ENCODE measurements at places on chromosomes 6 and 20.

DNA sequence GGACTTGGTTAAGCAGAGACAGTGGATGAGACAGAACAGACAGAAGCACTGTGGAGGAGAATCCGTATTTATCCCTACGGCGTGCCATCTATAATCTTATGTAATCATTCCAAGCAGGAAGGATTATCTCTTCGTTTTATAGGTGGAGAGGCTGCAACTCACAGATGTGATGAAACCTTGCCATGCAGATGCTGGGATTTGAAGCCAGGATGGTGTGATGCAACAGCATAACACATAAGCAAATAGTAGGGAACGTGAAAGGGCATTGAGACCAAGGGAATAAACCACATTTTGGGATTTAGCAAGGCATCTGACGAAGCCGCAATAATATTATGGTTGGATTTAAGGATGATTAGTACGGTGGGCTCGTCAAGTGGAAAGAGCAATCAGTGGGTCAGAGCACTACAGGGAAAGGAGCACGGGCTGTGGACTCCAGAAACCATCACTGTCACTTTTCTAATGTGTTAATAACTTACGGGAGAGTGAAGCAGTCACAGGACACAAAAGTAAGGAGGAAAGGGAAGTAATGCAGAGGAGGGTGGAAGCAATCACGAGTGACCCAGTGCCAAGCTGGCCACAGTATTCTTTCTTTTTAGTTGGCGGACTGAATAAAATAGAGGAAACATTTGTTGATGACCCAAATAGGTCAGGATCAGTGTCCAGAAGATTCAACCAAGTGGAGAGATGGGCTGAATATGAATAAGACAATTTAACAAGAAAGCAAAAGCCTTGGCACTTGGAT lies 119.6 kb upstream of the EDN1 start:
- no peak for DNase-seq

- DNase-seq = no peak
These were observed 37.0 kb downstream of the TMEM181 start for GRCh38 chr6:158596861-158597260.

- no peak for DNase-seq
These were observed 346.8 kb upstream of the CNR1 start for GRCh38 chr6:88512951-88513350.

GRCh38 chr6:19713411-19713810 lies 123.8 kb upstream of the ID4 start:
- DNase-seq = peak; percentile 36

- DNase-seq = no peak
These were observed 60.9 kb downstream of the SAMD3 start for GRCh38 chr6:130161683-130162404.

GRCh38 chr6:10873374-10873773 lies 8.5 kb downstream of the GCM2 start:
- no peak for DNase-seq

GRCh38 chr20:278181-278580 lies 12.4 kb downstream of the C20orf96 start:
- no peak for DNase-seq

- DNase-seq = no peak
These were observed 4.7 kb downstream of the RMND1 start for GRCh38 chr6:151447237-151447636.

DNA sequence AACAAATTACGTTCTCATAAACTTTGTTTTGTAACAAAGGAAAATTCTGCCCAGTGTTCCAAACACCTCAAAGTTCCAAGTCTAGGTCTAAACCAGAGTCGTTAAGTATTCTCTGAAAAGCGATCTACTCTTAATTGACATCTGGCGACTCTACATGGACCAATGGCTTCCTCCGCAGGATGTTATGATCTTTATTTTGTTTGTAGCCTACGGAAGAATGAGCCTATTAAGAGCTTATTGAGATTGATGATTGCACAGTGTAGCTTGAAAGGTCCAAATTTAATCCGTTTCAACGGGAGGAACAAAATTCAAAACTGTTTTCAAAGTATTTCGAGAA lies 61.1 kb downstream of the FAM217A start:
- peak; percentile 31 for DNase-seq

DNA sequence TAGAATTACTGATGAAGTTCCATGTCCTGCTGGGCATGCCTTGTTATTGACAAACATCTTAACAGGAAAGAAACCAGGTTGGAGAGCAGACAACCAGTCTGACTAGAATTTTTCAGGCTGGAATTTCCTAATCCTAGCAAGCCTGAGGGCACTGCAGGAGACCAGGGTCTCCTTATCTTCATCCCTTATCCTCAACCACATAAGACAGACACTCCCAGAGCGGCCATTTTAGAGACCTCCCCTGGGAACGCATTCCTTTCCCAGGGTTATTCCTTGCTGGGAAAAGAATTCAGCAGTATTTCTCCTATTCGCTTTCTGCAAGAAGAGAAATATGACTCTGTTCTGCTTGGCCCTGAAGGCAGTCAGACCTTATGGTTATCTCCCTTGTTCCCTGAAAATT lies 803.7 kb downstream of the GRIK2 start:
- DNase-seq = no peak

- peak; percentile 19 for DNase-seq
These were observed 1.1 kb upstream of the PHF10 start for GRCh38 chr6:169725125-169726048.

GRCh38 chr6:107357031-107357430 lies 102.3 kb downstream of the PDSS2 start:
- no peak for DNase-seq

GRCh38 chr20:23143098-23143497 lies 57.0 kb upstream of the CD93 start:
- peak; percentile 93 for DNase-seq

- no peak for DNase-seq
These were observed 84.6 kb downstream of the MAFB start for GRCh38 chr20:40604416-40604815.

GRCh38 chr6:135179920-135180541 lies 1.1 kb upstream of the MYB start:
- DNase-seq = peak; percentile 6

- DNase-seq = peak; percentile 62
These were observed 115.2 kb upstream of the HMGCLL1 start for GRCh38 chr6:55694148-55694547.

DNA sequence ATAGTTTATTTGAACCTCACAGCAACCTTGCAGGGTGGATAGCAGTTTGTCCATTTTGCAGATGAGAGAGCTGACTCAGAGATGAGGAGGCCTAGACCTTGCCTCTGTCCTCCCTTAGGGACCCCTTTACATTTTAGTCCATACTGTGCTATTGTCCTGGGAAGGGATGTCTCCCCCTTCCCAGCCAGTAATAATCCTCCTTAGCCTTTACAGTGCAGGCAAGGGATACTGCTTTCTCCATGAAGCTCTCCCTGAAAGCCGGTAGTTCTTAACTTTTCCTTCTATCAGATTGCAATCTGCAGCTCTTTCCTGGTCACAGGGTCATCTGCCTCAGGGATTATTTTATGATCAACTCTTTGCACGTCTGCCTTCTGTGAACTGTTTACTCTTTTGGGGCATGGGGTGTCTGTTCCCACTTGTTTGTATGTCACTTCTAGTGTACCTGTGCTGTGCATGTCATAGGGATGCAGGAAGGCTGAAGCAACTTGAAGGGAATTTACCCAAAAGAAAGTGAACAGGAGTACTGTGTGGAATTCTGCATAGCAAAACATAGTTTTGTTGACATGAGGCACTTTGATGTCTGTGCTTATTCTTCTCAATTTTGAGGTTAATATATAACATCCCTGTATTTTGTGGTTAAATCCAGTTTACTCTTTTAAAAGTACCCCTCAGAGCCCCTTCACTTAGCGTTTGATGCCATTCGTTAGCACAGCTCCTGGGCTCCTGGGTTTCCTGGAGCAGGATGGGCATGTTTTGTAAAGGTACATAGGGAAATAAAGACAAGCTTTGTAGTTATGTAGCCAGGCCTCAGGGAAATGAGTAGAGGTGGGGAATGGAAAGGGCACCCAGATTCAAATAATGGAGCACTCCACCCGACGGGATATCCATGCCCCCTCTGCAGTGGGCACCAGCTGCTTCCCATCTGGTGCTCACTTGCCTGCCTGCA lies 38.1 kb downstream of the DHX35 start:
- no peak for DNase-seq

DNA sequence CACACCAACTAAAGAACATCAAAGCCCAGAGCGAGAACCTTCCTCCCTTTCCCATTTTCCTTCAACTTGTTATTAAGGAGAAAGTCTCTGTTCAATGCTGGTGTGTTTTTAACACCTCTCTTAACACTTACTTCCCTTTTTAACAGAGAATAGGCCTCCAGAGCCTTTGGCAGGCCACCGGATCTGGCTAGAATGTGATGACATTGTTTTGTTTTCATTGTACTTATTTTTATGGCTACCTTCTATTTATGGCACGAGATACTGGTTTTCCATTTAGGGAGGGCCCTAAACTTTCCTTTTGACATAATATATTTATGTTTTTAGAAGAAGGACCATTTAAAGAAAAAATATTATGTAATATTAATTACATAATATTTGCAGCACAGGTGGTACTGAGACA lies 21.6 kb downstream of the TCF15 start:
- no peak for DNase-seq

- DNase-seq = peak; percentile 61
These were observed 7.0 kb downstream of the SNX5 start for GRCh38 chr20:17961587-17961940.

DNA sequence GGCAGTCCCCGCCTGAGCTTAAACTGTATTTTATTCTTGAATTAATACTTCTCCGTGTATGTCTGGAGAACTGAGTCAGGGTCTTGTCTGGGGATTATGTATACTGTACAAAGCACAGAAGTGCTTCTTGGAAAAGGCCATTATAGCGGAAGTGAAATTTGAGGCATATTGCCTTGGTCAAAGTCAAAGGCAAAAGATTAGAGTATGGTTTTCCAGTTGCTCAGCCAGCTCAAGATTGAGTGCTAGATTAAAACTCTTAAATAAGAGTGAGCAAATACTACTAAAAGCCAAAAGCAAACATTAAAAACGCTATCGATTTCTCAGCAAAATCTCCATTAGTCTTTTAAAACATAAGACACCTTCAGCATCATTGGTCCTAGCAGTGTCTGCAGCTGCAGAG lies 207.7 kb upstream of the MAN1A1 start:
- no peak for DNase-seq

DNA sequence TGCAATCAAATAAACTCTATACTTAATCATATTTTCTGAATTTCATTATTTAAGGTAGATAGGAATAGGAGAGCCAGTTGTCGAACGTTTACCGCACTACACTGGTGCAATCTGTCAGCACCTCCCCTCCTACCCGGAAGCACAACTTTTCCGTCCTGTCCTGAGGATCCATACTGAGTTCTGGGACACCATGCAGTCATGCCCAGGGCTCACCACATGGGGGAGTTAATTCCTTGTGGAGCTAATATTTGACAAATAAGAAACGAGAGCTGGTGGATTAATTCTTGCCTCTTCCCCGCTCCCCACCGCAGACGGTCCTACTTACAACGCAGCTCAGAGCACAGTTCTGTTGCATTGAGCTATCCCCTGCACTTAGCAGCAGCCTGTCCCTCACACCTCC lies 107.7 kb upstream of the RALGAPA2 start:
- DNase-seq = no peak

DNA sequence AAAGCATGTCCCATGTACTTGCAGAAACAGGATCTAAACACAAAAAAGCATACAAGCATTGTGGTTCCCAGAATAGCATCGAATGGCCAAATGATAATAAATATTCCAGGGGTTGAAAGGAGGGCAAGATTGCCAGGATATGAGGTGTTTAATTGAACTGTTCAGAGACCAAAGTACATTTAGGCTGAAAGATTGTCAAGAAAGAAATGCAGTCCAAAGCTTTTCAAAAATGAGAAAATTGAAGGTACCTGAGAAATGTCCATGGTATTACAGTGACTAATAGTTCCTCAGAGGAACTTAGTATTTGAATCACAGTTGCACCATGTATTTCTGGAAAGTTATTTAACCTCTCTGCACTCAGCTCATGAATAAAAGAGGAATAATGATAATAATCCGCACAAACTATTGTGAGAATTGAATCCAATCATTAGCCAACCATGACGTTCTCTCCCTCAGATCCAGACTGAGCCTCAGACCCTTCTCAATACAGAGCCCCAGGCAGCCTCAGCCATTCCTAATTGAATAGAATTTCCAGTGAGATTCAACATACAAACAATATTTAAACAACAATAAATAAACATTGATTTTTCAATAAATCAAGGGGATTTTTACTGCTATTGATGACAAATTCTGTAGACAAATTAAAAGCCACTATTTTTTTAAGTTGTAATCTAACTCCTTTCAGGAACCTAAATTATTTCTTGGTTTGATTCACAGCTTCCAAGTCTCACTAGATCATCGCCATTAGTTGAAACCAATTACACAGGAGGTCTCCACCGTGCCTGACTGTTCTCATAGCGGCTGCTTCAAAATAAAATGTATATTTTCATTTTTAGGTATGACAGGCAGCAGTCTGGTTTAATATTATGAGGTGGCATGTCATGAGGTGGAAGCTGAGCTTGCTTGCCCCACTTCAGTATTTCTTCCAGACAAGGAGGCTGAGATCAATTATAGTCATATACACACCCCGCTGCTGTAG lies 144.3 kb upstream of the TENT5A start:
- no peak for DNase-seq

DNA sequence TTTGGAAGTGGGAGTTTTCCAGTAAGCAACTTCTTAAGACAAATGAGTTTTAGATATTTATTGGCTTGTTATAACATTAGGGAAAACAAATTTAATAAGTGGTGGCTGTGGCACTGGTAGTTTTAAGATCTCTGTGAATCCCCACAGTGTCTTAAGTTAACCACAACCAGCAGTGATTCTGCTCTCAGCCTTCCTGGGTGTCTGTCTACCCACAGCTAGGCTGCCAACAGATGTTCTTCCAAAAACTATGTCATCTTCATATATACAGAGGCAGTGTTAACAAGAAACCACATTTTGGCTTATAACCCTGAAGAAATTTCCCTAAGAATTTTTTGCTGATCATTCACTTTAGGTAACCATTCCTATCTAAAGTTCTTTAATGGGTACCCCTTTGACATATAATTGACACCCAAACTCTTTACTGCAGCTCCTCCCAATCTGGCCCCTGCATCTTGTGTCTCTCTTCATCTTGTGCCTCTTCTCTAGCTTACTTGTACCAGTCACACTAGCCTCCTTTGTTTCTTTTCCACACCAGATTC lies 52.7 kb downstream of the TOP1 start:
- no peak for DNase-seq

DNA sequence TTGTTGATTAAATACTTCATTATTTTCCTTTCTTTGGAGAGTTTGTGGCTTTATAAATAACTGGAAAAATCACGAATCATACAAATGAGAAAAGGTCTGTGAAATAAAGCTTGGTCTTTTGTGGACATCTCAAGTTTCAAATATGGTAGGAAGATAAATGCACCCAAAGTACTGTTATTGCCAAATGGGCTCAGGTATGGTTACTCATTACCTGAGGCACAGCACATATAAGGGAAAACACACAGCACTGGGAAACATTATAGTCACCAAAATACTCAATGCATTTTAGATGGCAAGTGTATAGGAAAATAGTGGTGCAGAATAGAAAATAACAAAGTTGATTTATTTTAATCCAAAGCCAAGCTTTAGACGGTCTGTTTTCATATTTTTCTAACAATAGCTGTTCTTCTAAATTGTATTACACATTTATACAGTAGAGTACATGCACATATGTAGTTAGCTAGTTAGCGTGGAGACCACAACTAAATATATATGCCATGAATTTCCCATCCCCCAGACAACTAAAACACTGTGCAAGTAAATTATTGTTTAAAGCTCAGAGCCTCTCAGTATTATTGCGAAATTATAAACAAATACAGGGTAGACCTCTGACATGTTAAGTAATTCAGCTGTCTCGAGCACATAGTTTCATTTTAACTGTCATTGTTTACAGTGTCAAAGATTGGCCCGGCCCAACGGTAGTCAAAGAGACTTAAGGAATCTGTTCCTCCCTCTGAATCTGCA lies 336.0 kb downstream of the SYNE1 start:
- DNase-seq = no peak
